ENCODE measurements at places on chromosomes 1 and 21.

DNA sequence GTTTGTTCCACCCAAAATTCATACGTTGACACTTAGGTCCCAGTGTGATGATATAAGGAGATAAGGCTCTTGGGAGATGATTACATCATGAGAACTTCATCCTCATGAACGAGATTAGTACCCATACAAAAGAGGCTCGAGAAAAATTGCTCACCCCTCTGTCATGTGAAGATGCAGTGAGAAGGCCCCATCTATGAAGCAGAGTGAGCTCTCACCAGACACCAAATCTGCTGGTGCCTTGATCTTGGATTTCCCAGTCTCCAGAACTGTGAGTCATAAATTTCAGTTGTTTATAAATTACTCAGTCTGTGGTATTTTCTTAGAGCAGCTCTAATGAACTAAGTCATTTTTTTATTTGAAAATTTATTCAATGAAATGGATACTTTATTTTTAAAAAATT is 42.6 kb upstream of the USP25 start:
- DNase-seq, result no peak

- DNase-seq, result no peak
Observed at GRCh38 chr1:244792188-244792850, 43.1 kb upstream of the COX20 start.

GRCh38 chr1:218778257-218779126 is 395.2 kb upstream of the LYPLAL1 start:
- no peak for DNase-seq

- no peak for DNase-seq
Observed at GRCh38 chr1:247496581-247497285, 38.8 kb upstream of the OR2B11 start.

DNA sequence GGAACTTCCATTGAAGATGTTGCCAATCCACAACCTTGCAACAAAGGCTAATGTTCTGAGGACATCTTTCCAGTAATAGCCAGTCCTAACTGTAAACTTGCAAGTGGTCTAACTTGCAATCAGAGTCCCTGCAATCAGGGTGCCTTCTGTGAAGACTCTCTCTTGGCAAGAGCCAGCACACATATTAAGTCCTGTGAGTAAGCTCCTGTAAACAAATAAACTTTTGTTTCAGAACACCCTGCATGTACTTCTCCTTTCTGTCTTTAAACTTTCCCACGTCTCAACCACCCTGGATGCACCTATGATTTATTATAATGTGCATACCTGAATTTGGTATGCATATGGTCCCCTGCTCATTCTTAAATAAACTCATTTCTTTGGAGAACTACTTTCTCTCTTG is 9.1 kb downstream of the GBP7 start:
- DNase-seq, result no peak

DNA sequence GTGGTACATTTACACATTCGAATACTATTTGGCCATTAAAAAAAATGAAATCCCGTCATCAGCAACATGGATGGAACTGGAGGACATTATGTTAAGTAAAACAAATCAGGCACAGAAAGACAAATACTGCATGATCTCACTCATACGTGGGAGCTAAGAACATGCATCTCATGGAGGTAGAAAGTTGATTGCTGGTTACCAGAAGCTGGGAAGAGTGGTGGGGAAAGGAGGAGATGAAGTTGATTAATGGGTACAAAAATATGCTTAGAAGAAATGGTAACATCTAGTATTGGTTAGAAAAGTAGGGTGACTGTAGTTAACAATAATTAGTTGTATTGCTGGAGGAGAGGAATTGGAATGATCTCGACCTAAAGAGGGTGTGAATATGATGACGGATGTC is 24.6 kb upstream of the RNF187 start:
- DNase-seq, result no peak

DNA sequence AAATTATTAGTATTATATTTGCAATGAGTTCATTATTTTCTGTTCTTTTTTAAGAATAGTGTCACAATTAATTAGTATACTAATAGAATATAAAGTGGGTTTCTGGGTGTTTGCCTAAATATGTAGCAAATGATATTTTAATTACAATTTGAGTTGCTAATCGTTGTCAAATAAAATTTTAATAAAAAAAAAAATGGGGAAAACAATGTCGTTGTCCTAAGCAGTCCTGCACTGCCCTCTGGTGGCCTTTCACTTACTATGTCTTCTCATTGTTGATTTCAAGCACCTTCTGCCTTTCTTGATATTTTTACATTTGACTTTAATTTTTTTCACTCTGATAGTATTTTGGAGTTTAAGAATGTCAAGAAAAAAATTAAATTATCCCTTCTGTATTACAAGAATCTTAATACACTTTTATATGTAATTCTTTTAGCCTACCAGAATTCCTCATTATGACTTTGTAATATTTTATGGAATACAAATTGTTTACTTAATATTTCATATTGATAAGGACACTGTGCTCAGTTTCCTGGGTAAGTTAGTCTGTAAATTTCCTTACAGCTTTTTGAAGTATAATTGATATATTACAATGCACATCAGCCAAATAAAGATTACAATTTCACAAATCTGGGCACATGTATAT is 104.5 kb upstream of the FMN2 start:
- DNase-seq, result no peak

DNA sequence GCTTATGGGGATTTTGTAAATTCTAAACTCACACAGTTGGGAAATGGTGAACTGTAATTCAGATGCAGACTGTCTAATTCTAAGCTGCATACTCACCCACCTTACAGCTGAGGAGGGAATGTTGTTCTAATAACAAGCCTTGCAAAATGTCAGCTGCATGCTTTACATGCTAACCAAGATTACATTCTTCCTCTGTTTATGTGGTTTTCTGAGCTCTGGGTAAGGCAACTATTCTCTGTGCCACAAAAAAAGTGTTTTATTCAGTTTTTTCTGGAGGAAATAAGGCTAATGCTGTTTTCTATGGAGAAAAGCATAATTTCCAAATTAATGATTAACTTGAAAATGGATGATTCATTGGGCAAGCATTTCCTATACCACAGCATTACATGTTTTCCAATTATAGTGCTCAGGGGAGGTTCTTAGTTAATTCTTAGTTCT is 64.9 kb downstream of the RGS13 start:
- DNase-seq, result no peak

- DNase-seq, result no peak
Observed at GRCh38 chr21:42668298-42668992, 15.0 kb downstream of the PDE9A start.

GRCh38 chr21:14753069-14753465 is 207.0 kb upstream of the SAMSN1 start:
- DNase-seq, result no peak

DNA sequence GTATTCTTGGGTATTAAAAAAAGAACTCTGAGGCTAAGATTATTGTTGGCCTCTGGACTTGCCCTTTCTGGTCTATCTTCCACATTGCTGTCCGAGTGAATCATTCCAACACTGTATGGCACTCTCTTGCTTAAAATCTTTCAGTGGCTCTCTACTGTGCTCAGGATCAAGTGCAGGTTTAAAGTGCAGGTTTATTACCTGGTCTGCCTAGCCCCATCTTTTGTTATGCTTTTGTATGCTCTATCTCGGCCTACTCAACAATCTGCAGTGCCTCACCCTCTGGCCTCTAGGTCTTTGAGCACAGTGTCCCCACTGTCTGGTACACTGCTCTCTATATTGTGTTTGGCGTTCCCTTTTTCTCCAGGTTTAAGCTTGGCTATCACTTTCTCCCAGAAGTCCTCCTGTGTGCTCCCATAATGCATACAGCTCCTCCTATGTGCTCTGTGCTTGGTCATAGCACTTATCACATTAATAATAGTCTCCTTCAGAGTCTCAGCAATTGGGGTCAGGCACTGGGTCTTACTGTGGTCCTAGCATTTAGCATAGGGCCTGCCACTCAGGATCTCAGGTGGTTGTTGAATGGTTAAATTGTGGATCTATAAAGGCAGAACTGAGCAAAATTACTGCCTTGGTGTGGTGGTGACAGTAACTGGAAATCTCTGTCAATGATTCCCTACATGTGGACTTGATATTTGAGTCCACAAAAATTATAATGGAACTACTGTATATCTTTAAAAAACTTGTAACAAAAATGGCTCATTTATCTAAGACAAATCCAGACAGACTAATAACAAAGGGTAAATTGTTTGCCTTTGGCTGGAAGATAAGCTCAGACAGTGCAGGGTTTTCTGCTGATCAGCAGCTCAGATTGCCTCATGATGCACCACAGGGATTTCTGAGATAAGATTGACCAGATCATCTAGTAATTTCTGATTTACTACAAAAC is 10.6 kb upstream of the LDLRAD1 start:
- DNase-seq, result no peak

GRCh38 chr1:84668185-84668584 is 22.1 kb downstream of the SSX2IP start:
- DNase-seq, result no peak

DNA sequence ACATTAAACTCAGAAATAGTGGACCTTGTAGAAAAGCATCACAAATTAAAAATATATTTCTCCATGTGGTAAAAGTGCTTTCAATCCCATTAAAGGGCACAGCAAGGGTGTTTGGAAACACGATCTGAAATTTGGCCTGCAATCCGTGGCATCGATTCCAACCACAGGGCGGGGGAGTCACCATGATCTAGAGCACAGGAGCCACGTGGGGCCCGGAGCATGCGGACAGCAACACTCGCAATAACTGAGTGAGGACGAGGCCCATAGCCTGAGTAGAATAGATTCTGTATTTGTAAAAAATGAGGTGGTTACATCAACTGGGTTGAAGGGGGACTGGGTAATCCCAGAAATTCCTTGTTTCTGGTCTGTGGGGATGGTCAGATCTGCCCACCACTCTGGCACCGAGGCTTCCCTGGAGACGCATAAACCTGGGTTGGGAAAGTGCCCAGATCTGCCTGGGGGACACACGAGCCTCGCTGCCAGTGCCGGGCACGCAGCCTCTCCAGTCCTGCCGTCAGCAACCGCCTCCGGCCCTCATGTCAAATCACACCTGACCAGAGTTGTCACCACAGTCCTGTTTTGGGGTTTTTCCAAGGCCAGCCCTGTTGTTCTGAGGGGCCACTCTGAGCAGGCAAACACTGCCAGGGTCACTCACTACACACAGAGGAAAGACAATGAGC is 104.3 kb downstream of the PGBD5 start:
- no peak for DNase-seq

DNA sequence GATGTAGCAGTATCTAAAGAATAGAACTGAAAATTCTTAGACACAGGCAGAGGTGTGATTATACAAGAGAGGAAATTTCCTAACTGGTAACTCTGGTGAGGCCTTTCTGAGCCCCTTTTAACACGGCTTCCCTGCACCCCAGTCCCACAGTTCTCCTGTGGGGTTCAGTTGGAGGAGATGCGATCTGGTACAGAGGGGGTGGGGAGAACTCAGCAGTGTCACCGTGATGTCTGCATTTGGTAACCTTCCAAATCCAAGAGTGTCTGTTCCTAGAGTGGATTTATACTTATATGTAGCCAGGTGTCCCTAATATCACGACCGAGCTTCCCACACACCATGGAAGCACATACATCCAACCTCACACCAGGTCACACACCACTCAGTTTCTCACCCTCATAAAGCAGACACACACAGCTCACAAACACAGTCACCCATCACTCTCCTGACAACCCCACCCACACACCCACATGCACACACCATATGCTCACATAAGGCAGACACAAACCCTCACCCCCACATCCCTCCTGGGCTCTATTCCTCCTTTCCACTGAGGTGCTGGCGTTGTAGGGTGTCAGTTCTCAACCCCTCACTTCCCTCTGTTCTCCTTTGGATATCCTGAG is 48.5 kb downstream of the RHBG start:
- no peak for DNase-seq

DNA sequence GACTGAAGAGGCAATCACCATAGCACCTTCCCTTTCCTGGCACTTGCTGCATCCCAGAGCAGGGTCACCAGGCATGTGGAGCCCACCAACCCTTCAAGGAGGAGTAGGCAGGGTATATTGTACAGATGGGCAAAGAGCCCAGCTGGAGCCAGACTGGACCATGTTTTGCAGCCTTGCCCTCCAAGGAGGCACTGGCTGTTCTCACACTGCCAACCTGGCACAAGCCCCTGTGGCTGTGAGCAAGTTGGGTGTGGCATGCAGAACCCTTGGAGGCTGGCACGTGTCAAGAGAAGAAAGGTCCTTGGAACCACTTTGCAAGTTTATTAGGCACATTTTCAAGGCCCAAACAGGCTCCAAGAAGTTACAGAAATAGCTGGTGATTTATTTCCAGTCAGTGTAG is 146.4 kb downstream of the FOXD2 start:
- no peak for DNase-seq

- no peak for DNase-seq
Observed at GRCh38 chr1:114729782-114730181, 13.2 kb upstream of the NRAS start.

GRCh38 chr1:16151196-16151994 is 4.5 kb downstream of the EPHA2 start:
- no peak for DNase-seq

GRCh38 chr21:40257342-40257741 is 390.1 kb downstream of the PCP4 start:
- DNase-seq, result no peak

GRCh38 chr21:43315244-43316137 is 111.4 kb downstream of the SIK1 start:
- DNase-seq, result no peak

GRCh38 chr21:40466893-40467483 is 380.0 kb downstream of the DSCAM start:
- DNase-seq, result no peak

DNA sequence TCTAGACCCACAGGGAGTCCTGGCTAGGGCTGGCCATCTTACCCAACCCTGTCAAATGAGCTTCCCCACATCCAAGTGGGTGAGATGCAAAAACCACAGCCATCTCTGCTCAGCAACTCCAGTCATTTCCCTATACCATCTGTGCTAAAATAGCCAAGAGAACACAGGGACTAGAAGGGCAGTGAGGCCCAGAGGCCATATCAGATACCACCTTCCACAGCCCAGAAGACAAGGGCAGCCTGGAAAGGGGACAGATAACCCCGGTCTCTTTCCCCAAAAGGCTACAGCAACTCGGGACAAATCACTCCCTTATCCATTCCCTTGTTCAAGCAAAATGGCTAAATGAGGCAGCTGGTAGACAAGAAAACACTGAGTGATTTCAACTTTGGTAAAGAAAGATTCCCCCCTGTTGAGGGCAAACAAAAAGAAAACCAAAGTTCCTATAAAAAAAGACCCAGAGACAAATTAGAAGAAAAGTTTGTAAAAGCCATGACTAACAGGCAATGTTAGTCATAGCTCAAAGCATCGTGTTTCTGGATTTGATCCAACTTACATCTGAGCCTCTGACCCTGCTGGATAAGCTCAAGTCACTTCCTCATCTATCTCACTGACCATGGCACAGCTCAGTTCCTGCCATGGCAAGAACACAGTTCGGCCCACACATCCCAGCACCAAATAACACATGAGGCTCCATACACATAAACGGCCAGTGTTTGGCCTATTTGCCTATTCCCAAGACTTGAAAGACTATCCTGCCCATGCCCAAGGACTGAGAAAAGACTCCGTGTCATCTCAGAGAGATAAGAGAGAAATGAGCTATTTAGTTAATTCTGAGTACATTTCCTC is 3.1 kb downstream of the LAMB3 start:
- no peak for DNase-seq

- no peak for DNase-seq
Observed at GRCh38 chr1:221718381-221719277, 23.3 kb downstream of the DUSP10 start.
